KBM-7 (cell line): ENCODE measurements at places on chromosomes 5 and 9.

- DNase-seq = no peak
These were observed 17.1 kb downstream of the TMEM8B start for GRCh38 chr9:35845824-35846771.

- no peak for DNase-seq
These were observed 31.6 kb downstream of the SLC1A3 start for GRCh38 chr5:36638056-36638455.

GRCh38 chr5:76445063-76445462, 42.0 kb downstream of the IQGAP2 start:
- no peak for DNase-seq

GRCh38 chr9:126372716-126373115, 46.1 kb downstream of the MVB12B start:
- no peak for DNase-seq

DNA sequence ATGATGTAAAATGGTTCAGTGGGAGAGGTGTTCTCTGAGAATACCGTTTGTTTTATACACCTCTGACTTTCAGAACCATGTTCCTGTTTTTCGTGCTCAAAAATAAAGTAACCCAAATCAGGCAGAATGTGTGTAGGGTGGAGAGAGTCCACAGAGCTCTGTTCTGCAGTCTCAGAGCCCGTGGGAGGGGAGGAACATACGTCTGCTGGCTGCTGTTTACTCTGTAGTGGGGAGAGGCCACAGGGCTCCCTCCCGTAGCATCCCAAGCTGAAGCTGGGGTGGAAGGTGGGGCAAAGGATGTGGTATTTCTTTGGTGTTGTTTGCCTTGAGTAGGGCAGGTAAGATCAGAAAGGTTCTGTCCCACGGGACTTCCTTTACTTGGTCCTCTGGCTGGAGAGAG, 348.5 kb downstream of the DNAH5 start:
- DNase-seq = no peak

DNA sequence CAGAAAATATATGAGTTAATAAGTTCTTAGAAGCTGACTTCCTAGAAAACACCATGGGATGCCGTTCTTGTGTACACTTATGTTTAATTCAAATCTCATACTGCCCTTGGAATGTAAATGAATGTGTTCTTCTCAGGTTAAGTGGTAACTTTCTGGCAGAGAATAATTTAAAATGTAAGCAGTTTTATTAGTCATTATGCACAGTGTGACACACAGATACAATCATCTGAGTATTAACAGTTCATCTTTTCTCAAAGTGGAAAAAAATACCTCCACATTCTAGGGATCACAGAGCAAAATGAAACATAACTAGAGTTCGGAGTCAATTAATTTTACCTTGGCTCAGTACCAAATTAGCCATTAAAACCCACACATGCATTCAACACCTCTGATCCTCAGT, 508.1 kb downstream of the CDH9 start:
- DNase-seq = no peak

DNA sequence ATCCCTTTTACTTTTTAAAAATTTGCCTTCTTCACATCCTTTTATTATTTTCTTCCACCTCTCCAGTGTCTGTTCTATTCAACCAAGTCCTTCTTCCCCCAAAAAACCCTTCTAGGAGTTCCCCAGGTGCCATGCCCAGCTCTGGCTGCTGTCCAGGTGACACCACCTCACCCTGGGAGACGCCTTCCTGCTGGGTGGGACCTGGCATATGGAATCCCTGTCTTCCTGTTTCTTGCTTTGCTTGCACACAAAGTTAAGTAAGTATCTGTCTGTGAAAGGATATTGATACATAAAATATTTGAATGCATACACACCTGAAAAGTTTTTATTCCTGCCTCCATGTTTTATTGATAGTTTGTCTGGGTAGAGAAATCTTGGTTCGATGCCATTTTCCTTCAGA, 23.1 kb upstream of the MED10 start:
- DNase-seq = no peak

- no peak for DNase-seq
These were observed 318.1 kb upstream of the PIK3R1 start for GRCh38 chr5:67897431-67897830.

DNA sequence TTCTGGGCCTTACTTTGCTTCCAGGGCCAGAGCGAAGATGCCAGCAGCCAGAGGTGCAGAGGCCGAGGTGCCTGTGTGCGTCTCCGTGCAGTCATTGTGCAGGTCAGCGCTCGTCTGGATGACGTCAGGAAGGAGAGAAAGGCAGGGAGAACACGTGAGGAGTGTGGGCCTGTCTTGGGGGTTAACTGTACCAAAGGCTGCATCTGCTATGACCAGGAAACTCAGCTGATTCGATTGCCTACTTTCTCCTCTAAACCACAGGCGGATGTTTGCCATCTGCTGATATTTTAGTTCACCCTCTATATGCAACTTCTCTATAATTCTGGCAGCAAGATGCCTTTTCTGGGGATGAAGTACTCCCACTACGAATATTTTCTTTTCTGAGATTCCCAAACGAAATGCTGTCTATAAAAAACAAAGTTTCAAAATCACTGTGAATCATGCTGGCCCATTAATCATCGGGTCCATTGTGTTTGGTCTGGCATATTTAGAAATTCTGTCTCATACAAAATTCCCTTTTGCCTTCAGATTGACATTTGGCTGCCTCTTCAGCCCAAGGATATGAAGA, 24.8 kb downstream of the PCSK1 start:
- DNase-seq = no peak

DNA sequence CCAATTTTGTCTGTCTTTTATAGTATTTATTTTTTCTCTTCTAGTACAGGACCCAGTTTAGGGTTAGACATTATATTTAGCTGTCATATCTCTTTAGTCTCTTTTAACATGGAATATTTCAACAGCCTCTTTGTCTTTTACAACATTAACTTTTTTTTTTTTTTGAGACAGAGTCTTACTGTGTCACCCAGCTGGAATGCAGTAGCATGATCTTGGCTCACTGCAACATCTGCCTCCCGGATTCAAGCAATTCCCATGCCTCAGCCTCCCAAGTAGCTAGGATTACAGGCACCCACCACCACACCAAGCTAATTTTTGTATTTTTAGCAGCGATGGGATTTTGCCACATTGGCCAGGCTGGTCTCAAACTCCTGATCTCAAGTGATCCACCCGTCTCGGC, 90.1 kb downstream of the ADAMTS6 start:
- no peak for DNase-seq

- DNase-seq = no peak
These were observed 60.1 kb downstream of the PDE4D start for GRCh38 chr5:59833448-59833847.

GRCh38 chr5:30040488-30041118, 1152.9 kb upstream of the CDH6 start:
- DNase-seq = peak; percentile 49

- DNase-seq = no peak
These were observed 94.1 kb downstream of the NFIB start for GRCh38 chr9:14219850-14220249.

DNA sequence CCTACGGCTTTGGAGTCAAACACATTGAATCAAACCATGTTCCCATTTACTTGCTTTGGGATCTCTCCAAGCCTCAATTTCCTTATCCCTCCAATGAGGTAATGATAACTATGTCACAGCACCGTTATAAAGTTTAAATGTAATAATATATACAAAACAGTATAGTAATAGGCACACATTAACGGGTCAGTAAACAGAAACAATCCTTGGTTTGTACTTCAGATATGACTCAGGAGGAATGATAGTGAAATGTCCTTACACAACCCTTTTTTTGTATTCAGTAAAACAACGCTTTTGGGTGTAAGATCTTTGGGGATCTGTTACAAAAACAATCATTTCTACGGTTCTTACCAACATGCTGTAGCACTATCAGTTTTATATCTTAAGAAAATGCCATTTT, 178.5 kb upstream of the GNA14 start:
- DNase-seq = no peak
